Activated naive CD4-positive, alpha-beta T cell treated with anti-CD3 and anti-CD28 coated beads, Interleukin-2, amount 50 U/mL, for 72 hours (primary cell): ENCODE measurements at places on chromosomes 5 and 9. TPM values are rescaled to one million over a fixed set of nuclear protein-coding genes. Genes with fewer than 3 reads are reported as not detected.
A peak's percentile ranks its signal among the peaks of the same experiment; 100 is the strongest.

Gene SLC22A4
- 1.5 TPM for total RNA-seq

Gene CCDC180
- total RNA-seq, result 2.7 TPM

- DNase-seq, result no peak
Measured at GRCh38 chr9:122113574-122113973, 20.5 kb upstream of the TTLL11 start.

DNA sequence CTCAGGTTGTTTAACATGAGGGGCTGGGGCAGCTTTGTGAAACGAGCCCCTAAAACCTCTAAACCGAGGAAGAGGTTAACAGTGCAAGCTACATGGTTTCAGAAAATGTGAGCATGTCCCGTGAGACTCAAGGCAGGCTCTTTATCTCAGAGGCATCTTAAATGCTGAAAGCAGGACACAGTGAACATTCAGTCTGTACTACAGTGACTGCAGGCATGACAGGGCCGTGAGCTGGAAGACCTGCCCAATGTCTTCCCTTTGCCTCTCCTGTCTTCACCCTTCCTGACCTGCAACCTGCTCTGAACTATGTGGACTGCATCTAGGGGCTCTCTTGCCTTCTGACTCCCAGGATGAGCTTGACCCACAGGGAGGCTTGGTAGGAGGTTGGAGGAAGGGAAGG lies 58.3 kb downstream of the PRLR start:
- no peak for DNase-seq

- DNase-seq, result peak; percentile 69
Measured at GRCh38 chr5:87268126-87268969, 665 bp downstream of the RASA1 start.

GRCh38 chr9:79641070-79641469 lies 69.3 kb downstream of the TLE4 start:
- DNase-seq, result no peak

GRCh38 chr9:103731541-103731940 lies 362.6 kb upstream of the SMC2 start:
- DNase-seq, result no peak

DNA sequence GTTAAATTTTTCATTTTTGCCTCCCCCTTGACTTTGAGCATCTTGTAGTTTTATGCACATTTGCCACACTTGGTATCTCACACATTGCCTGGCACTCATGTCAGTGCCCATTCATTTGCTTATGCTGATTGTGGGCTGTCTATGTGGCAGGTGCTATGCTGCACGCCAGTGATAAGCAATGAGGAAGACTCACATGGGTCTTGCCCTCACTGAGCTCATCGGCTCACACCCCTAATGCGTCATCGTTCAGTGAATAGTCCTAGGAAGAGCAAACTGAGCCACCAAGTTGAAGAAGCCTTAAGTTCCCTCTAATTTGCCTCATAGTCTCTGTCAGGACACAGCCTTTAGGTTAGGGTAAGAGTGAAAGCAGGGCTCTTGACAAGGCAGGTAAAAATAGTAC lies 209.4 kb upstream of the IL12B start:
- DNase-seq, result no peak

DNA sequence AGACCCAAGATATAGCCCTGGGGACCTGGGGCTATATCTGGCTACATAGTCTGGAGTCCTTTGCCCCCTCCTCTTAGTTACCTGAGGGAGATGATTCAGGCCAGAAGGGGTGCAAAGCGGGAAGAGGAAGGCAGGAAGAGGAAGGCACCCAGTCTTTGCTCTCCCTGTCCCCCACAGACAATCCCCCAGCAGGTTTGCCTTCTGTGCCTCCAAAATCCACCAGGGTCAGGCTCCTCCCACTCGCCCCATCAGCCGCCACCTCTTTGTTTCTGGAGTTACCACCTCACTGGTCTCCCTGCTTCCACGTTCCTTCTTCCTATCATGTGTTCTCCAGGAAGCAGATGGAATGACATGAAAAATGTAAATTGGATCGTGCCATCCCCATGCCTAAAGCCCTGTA lies 31.2 kb upstream of the FABP6 start:
- no peak for DNase-seq

- no peak for DNase-seq
Measured at GRCh38 chr5:151581812-151582583, 9.1 kb downstream of the FAT2 start.

GRCh38 chr5:59348189-59348588 lies 545.3 kb downstream of the PDE4D start:
- DNase-seq, result no peak
